ENCODE measurements at places on chromosomes 4 and X. TPM values are rescaled to one million over a fixed set of nuclear protein-coding genes. Genes with fewer than 3 reads are reported as not detected.

Gene PDE5A
- 0.24 TPM for total RNA-seq

Gene CACNA1F
- not detected for total RNA-seq

Gene GSX2
- total RNA-seq = not detected

Gene PNMA5
- total RNA-seq = not detected

Gene TRAPPC11
- 10.4 TPM for total RNA-seq

Gene MAGEA12
- not detected for total RNA-seq

Gene S100G
- total RNA-seq = not detected

Gene P2RY4
- not detected for total RNA-seq

Gene MUC7
- not detected for total RNA-seq

Gene FRMD7
- total RNA-seq = not detected

Gene GRK4
- 2.0 TPM for total RNA-seq

Gene KLB
- 0.18 TPM for total RNA-seq

Gene DCLK2
- total RNA-seq = 10.4 TPM

Gene RAB9B
- total RNA-seq = 0.03 TPM

Gene SUPT20HL2
- not detected for total RNA-seq

Gene MAGEC3
- not detected for total RNA-seq

Gene TCEAL2
- total RNA-seq = not detected

Gene PPEF2
- 0.46 TPM for total RNA-seq

Gene CNGA1
- total RNA-seq = not detected

Gene PAGE1
- total RNA-seq = not detected

Measured in A549 treated with RU486 at 1 μM for 4 hours (cell line).